Astrocyte of the cerebellum (primary cell): ENCODE measurements at places on chromosomes 5 and 9.

- no peak for DNase-seq
Measured at GRCh38 chr9:98902516-98902915, 41.2 kb upstream of the COL15A1 start.

GRCh38 chr5:76358-77169, 15.4 kb upstream of the PLEKHG4B start:
- DNase-seq = no peak

DNA sequence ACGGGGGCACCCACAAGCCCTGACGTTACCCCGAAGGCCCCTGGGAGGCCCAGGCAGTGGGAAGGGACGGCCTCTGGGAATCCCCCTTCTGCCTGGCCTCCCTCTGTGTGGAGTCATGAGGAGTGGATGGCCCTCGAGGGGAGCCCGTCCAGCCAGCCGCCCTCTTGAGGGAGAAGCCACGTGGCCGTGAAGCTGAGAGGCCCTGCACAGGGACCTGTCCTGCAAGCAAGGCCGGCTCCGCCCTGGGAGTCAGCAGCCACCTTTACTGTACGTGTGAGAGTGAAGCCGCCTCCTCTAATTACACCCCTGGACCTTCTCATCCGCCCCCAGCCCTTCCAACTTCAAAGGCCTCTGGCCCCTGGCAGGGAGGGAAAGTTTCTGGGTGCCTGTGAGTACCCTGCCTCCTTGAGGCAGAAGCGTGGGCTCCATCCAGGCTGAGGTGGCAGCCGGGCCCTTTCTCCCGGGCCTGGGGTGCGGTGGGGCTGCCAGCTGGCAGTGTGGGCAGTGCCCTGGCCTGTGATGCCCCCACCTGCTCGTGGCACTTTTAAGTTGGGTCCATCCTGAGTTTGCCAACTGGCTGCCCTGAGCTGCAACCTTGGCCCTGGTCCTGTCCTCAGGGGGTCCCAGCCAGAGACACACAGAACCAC, 55.9 kb upstream of the EGFL7 start:
- DNase-seq = no peak

GRCh38 chr9:91117959-91118703, 243.6 kb downstream of the AUH start:
- DNase-seq = peak; percentile 42

DNA sequence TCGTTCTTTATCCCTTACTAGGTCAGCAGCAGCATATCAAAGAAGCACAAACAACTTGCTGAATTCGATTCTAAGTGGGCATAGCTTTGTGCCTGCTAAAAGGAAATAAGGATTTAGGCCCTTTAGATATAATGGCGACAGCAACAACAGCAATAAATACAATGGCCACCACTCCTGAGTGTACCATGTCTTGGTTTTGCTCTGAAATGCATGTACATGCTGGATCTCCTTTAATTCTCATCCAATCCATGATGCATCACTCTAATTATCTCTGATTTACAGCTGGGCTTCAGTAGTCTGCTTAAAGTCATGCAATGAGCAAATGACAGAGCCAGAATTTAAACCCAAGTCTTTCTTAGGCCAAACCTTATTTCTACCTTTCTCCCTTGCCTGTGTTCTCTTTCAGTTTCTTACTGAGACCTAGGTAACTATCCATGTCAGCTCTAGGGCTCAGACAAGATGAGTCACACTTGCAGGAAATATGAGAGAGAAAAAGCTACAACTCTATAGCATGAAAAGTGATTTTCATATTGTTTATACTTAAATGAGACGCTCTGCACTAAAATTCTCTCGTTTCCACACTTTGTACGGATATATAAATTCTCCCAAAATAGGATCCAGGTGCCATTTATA, 111.8 kb downstream of the HMHB1 start:
- DNase-seq = no peak

DNA sequence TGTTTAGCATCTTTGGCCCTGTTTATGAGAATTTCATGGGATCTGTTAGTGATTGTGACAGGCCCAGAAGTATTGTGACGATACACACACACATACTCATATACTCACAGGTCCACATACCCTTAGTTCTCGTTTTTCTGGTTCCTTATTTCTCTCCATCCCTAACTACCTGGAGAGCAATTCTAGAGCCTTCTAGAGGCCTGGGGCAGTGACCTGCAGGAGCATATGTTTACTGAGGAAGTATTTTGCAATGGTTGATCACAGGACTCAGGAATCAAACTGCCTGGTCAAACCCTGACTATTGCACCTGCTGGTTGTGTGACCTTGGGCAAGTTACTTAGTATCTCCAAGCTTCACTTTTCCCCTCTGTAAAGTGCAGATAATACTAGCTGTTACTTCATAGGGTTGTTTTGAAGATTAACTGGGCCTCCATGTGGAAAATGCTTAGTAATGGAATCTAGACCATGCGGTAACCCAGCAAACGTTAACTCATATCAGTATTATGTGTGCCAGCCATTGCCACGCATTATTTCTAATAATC, 8.7 kb downstream of the PAPPA start:
- DNase-seq = no peak

DNA sequence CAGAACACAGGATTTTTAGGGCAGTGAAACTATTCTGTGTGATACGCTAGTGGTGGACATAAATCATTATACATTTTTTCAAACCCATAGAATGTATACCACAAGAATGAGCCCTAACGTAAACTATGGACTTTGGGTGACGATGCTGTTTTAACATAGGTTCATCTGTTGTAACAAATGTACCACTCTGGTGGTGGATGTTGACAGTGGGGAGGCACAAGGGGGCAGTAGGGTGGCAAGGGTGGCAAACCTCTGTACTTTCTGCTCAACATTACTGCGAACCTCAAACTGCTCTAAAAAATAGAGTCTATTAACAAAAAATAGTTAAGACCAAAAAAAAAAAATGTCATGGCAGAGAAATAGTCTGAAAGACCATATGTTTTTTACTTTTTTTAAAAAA, 9.1 kb upstream of the MVB12B start:
- no peak for DNase-seq

- DNase-seq = peak; percentile 44
Measured at GRCh38 chr5:115816226-115817081, at the start of gene CDO1. CDO1 (minus strand) TSS chr5:115816659; CDS start chr5:115816397, 262 bp downstream.

- DNase-seq = no peak
Measured at GRCh38 chr5:113186061-113186460, 209.5 kb downstream of the DCP2 start.

DNA sequence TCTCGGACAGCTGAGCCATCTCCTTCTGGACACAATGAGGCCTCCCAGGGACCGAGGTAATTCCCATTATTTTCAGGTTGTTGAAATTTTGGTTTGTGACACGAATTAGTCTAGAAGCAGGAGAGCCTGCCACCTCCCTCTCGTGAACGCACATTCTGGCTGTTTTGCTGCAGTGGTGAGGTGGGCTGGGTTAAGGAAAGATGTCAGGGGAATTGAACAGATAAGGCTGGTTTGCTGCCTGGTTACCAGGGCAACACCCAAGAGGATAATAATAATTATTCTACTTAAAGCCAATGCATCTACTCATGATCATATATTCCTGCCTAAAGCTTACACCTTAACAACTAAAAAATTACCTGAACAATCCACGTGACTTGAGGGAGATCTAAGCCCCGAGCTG, 38.1 kb downstream of the DDX31 start:
- no peak for DNase-seq

DNA sequence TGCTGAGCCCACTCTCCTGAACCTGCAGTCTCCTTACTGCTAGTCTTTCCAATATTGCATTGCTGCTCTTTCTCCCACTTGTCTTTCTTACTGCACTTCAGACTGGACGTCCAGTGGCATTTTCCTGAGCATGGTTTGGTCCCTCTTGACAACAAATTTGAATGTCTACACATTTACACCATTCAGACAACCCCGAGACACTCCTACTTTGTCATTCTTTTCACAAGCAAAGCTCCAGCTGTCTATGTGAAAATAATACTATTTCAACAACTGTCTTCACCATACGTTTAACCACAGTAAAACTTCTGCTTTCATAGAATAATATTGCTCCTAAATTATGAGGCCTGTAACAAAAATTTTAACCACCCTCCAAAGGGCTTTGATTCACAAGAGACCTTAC, 10.4 kb upstream of the APTX start:
- no peak for DNase-seq

DNA sequence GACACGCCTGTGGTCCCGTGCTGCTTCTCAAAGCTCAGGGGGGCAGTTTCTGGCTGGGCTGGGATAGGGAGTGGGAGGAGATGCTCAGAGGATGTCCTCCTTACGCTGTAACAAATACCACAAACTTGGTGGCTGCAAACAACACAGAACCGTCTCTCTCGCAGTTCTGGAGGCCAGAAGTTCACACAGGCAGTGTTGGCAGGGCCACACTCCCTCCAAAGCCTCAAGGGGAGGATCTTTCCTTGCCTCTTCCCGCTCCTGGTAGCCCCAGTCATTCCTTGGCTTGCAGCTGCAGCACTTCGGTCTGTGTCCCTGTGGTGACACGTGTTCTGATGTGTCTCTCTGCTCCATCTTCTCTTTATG, 10.4 kb upstream of the ORM1 start:
- DNase-seq = no peak

GRCh38 chr5:145347026-145347616, 488.0 kb downstream of the PRELID2 start:
- peak; percentile 28 for DNase-seq

GRCh38 chr5:180670586-180671359, 21.4 kb upstream of the FLT4 start:
- DNase-seq = peak; percentile 8
